ENCODE measurements at places on chromosomes 2 and 18. TPM values are rescaled to one million over a fixed set of nuclear protein-coding genes. Genes with fewer than 3 reads are reported as not detected.
A peak's percentile ranks its signal among the peaks of the same experiment; 100 is the strongest.

DNA sequence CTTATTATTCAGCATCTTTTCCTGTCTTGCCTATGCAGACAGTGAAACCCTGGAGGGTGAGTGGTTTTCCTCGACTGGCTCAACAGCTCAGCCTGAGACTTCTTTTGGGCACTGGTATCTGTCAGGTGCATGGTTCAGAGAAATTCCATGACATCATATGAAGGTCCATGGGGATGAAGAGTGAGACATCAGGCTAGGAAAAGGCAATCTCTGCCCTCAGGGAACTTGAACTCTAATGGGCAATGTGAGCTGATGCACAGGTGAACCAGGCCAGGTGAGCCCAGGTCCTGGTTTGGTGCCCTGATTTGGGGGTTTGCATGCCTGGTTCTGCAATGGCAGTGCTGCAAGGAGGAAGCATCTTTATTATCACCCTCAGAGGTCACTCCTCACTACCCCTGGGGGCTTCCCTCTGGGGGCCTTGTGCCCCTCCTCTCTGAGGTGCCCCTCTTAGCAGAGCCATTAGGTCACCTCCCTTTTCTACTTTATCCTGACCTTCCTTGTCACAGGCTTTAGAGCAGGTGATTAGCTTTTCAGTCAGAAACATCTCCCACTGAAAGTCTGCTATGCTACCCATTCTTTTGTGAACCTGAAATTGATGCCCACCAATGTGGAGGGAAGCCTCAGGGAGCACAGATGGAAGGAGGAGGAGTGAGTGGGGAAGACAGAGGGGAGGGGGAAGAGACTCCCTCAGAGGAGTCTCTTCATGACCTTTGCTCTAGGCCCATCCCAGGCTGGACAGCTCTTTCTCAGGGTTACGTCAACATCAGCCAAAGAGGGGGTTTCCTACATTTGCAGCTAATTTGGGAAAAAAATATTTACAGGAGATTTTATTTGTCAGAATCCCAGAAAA is 47.3 kb downstream of the MERTK start:
- no peak for DNase-seq

DNA sequence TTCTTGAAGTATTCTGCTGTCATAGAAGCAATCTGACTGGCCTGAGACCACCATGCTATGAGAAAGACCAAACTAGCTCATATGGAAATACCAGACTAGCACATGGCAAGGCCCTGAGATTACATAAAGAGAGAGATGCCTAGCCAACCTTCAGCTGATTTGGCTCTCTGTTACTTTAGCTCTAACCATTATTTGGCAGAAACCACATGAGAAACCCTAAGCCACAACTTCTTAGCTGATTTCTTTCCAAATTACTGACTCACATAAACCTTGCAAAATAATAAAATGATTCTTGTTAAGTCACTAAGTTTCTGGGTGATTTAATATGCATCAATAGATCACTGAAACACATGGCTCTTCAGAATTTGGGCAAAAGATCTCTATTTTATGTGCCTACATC is 295.0 kb upstream of the ZNF521 start:
- no peak for DNase-seq

SGPP2 gene
- 0.14 TPM for total RNA-seq

DNA sequence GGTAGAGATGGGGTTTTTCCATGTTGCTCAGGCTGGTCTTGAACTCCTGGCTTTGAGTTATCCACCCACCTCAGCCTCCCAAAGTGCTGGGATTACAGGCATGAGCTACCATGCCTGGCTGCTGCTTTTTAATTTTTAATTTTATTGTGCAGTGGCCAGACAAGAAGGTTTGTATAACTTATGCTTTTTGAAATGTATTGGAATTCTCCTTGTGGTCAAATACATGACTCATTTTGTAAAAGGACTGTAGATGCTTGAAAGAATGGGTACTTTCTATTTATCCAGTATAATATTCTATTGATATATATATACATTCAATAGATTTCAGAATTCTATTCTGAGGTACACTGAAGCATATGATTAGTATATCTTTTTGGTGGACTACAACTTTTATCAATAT is 82.6 kb upstream of the ST3GAL5 start:
- peak; percentile 25 for DNase-seq

DNA sequence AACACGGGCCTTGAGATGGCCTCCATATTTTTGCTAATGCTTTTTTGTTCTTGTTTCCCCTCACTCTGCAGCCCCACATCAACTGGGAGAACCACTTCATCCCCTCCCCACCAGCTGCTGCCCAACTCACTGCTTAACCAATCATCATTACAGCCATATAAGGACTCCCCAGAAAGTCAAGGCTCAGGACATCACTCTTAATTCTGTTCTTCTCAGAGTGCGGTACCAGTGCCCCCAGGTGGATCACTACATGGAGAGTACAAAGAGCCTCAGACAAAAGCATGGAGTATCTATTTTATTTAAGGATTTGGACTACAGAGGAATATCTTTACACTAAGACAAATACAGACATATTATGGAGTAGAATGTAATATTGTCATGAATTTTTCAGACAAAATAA is 340.6 kb downstream of the PAX3 start:
- no peak for DNase-seq

DNA sequence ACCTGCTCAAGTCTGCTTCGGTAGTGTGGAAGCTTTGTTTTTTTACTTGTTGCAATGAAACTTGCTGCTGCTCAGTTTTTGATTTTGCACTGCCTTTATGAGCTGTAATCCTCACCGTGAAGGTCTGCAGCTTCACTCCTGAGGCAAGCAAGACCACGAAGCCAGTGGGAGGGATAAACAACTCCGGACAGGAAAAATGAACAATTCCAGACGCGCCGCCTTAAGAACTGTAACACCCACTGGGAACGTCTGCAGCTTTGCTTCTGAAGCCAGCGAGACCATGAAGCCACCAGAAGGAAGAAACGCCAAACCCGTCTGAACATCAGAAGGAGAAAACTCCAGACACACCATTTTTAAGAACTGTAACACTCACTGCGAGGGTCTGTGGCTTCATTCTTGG is 245.7 kb upstream of the REG3G start:
- DNase-seq, result no peak

POTEE gene
- 0.07 TPM for total RNA-seq

DNA sequence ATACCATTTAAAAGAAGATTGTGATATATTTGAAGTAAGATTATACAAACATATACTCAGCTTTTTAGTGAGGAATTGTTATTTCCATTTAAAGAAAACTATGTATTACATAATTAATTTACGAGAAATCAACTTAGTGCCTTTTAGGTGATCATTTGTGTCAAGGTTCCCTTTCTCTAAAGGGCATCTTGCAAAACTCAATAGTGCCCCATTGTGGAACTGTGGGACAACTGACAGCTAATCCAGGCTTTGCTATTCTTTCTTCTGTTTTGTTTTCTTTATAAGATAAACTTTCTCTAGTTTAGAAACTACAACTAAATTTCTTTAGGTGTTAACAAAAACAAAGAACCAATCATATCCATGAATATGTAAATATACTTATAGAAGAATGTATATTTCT is 24.3 kb upstream of the VIT start:
- no peak for DNase-seq

ALLC gene
- total RNA-seq, result not detected

- DNase-seq, result peak; percentile 69
These were observed 41.4 kb upstream of the EML4 start for GRCh38 chr2:42127425-42128424.

LIMS4 gene
- 1.0 TPM for total RNA-seq

DNA sequence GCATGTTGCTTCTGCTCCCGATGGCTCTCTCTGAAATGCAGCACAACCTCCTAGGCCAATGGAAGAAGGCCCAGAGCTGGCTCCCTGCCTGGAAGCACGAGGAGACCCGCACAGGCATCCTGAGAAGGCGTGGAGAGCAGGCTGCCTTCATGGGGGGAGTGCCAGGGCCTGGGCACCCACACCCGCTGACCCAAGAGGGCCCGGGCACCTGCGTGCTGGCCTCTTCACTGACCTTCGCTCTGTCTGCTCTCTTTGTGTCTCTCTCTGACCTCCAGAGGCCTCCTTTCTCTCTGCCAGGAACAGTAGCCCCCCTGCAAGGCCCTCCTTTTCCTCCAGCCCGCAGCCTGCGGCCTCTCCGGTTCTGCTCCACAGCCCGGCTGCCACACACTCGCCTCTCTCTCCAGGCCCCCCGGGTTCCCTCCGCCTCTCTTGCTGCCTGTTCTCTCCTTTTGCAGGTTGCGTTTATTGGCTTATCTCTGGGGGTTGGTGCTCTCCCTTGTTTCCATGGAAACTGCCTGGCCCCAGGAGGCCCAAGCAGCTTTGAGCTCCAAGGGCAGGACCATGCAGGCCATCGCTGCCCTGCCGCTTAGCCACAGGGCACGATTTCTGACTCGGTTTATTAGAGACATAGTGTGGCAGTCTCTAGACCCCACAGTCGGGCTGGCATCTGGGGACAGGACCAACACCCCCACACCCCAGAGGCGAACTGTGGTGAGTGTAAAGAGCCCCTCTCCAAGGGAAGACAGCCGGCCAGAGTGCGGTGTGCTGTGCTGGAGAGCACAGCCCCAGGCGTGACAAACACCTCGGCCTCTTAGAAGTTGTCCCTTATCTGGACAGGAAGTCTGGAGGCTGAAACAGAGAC is 1.7 kb downstream of the MZT2B start:
- no peak for DNase-seq

- DNase-seq, result no peak
These were observed 25.6 kb downstream of the DNPEP start for GRCh38 chr2:219362072-219362471.

GRCh38 chr18:63291278-63291677 is 28.3 kb downstream of the BCL2 start:
- DNase-seq, result no peak

- no peak for DNase-seq
These were observed 425.4 kb downstream of the CNTNAP5 start for GRCh38 chr2:124450481-124450880.

GRCh38 chr2:3277748-3278520 is 99.7 kb downstream of the EIPR1 start:
- DNase-seq, result no peak

- peak; percentile 6 for DNase-seq
These were observed 16.3 kb downstream of the SLC8A1 start for GRCh38 chr2:40435426-40436092.

TNFAIP6 gene
- not detected for total RNA-seq
